ENCODE measurements at places on chromosomes 11 and 22.
A peak's percentile ranks its signal among the peaks of the same experiment; 100 is the strongest.

DNA sequence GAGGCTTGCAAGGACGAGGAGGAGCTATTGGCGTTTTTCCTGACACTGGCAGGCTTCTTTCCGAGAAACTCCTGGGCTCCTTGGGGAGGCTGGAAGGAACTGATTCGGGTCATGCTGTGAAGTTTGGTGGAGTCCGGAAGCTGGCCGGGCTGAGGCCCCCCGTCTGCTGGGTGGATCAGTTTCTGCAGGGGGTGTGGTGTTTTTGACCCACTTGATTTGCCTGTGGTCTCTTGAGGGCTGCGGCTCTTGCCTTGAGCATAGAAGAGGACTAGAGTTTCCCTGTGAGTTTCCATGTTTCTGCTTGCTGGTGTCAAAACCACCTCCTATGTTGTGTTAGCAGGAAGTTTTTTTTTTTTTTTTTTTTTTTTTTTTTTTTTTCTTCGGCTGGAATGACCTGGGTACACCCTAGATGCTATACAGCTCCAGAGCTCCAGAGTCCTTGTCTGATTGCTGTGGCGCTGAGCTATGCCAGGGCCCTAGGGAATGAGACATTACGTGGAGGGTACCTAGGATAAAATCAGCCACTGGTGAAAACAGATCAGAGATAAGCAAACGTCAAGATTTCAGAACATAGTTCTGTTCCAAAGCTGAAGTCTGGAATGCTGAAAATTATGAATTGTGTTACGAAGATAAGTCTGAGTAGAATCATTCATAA, 728 bp downstream of the TBC1D22A start:
- peak; percentile 64 for DNase-seq

DNA sequence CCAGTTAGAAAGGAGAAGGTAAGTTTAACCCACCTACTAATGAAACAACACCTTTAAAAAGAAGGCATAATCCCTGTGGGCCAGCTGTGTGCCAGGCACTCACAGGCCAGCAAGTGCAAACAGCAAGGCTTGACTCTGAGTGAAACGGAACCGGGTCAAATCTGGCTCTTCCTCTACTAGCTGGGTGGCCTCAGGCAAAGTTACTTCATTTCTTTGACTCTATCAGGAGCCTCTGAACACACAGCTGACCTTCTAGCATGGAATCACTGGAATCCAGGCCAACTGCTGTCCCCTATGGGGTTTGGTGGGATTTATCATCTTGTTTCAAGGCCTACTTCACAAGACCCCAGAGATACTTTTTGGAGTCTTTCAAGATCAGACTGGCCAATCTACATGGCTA, 3.3 kb downstream of the RAB38 start:
- no peak for DNase-seq

DNA sequence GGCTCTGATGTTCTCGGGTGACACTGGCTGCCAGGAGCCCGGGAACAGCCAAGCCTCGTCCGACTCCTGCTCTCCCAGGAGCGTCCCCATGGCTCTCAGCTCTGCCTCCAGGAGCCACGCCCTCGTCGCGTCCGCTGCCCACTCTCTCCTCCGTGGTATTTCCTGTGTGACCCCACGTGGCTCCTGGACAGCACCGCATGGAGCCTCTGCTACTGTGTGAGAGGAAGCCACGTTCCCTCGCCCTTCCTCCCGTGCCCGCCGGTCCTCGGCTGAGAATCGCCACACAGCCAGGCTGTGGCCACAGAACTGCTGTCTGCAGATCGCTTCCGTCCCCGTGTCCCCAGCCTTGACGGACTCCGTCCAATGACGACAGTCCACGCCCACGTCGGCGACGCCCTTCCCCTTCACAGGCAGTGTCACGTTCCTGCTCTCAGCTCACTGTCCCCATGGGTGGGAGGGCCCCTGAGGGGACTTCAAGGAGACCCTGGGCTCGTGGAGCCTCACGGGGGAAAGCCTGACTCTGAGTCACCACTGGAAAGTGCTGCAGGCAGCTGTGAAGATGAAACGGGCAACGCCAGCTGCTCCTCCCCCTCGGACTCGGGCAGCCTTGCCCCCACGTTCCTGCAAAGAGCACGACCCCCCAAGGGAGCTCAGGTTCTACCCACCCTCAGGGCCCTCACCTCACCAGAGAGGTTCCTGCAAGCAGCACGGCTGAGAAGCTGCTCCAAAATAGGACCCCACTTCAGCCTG, 458.5 kb downstream of the BRD1 start:
- no peak for DNase-seq

- no peak for DNase-seq
These were observed 42.7 kb downstream of the WEE1 start for GRCh38 chr11:9616042-9616675.

- DNase-seq, result no peak
These were observed 9.0 kb upstream of the COMT start for GRCh38 chr22:19932367-19933206.

GRCh38 chr11:11978792-11979487, 29.5 kb downstream of the DKK3 start:
- no peak for DNase-seq

DNA sequence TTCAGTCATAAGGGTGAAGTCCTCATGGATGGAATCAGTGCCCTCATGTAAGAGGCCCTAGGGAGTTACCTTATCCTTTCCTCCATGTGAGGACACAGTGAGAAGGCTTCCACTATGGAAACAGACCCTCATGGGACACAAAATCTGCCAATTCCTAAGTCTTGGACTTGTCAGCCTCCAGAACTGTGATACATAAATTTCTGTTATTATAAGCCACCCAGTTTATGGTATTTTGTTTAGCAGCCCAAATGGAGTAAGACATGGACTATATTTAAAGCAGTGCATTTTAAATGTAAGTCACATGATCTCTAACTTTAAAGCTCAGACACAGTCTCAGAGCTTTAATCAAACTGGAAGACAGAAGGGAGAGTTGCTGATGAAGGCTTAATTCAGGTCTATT, 619.8 kb upstream of the CHORDC1 start:
- DNase-seq, result no peak

- no peak for DNase-seq
These were observed 12.4 kb upstream of the TEF start for GRCh38 chr22:41369424-41369745.

GRCh38 chr11:34904421-34904955, 11.7 kb downstream of the APIP start:
- no peak for DNase-seq

- DNase-seq, result no peak
These were observed 85.5 kb upstream of the WNT11 start for GRCh38 chr11:76291576-76292526.

- DNase-seq, result no peak
These were observed 10.4 kb downstream of the OR52E6 start for GRCh38 chr11:5831196-5831829.

DNA sequence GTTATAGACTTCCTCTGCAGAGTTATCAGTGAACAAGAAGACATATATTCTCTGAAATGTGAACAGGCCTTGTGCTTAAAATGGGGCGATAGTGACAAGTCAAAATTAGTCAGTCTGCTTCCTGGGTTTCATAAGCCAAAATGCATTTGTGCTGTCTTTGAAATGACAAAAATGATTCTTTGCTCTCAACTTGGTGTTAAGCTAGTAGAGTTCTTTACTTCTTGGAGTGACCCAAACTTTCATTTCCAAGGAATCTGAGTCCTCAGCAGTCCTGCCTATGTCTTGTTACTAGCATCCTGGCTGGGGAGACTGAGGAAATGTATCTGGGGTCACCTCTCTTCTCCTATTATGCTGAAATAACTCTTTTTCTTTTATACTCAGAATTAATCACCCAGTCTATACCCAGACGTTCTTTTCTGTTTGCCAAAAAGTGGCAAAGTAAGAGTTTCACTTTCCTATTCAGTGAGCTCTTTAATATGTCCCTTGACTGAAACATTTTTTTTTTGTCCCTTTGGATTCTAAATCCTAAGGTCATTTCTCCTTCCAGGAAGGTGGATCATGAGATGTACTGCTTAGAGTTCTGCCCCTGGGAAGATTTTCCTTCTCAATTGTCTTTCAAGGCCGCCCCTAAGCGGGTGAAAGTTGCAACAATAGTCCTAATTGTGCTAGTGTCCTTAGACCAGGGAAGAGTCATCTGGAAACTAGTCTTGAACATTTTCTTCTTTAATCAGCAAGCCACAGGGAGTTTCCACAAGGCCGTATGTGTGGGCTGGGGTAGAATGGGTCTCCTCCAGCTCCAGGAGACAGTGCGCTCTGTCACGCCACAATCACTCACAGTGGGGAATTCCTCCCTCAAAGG, 53.0 kb upstream of the RDX start:
- DNase-seq, result no peak

GRCh38 chr11:129702410-129703398, 112.9 kb upstream of the TMEM45B start:
- DNase-seq, result no peak

GRCh38 chr11:93131709-93132108, 66.1 kb downstream of the SLC36A4 start:
- no peak for DNase-seq

DNA sequence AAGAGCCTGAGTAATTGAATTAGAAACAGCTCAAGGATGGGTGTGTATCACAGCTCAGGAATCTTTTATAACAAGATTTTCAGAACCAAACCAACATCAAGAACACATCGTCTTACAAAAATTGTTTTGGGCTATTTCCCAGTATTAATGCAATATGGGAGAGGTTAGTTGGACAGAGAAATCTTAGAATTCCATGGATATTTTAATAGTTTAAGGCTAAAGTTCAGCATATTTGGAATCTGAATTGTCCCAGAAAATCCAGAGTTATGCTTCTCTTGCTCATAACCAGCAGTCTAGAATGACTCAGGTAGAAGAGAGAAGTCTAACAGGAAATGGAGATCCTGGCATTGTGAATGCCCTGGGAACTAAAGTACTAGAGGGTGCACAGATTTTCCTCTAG, 74.6 kb downstream of the ADM start:
- DNase-seq, result no peak

DNA sequence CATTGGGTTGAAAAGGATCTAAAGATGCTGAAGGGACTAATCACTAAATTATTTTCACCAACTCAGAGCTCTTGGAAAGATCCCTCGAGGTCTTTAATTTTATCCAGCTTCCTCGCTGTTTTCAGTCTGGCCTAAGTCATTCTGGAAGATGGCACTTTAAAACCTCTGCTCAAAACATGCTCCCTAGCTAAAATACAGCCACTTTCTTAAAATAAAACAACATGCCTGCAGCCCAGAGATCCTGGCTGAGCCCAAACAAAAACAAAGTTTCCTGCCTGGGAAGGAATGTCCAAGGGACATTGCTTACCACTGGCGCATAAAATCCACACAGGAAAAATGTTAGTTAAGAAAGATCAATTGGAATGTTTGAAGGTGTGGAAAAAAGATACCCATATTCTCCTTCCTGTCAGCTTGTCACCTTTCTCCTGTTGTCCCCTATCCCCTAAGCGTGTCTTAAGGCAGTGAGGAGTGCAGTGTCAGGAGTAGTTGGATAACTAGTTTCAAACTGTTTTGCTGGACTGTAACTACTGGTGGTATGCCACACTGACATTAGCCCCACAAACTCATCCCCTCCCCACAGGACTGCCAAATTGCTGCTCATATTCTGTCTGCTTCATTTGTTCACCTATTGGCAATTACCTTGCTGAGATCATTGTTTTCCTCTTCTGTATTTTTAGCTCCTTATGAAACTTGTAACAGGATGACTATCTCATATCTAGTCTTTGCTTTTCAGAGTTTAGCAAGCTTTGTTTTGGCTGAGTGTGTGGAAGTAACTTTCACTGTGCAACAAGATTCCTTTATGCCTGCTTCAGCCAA, 108.3 kb upstream of the SESN3 start:
- no peak for DNase-seq

GRCh38 chr11:100329352-100329751, 357.7 kb upstream of the ARHGAP42 start:
- no peak for DNase-seq
